LoVo (cell line): ENCODE measurements at places on chromosomes 7 and 10.

GRCh38 chr7:51175316-51175991, 141.2 kb downstream of the COBL start:
- no peak for DNase-seq

DNA sequence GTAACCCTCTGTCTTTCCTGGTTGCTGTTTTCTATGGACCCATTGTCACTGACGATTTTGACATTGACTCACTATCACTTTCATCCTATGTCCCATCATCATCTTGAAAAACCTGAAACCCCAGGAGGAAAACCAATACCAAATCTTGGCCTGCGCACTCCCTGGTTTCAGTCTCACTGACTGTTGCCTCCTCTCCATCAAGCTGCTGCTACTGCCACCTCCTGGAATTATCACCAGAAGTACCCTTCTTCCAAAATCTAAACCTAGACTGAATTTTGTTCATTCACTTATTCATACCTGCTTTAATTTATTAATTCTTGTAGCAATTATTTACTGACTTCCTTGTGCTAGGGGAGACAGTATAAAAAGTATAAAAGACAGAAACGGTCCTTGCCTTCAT, 44.5 kb upstream of the ACBD5 start:
- DNase-seq, result no peak

DNA sequence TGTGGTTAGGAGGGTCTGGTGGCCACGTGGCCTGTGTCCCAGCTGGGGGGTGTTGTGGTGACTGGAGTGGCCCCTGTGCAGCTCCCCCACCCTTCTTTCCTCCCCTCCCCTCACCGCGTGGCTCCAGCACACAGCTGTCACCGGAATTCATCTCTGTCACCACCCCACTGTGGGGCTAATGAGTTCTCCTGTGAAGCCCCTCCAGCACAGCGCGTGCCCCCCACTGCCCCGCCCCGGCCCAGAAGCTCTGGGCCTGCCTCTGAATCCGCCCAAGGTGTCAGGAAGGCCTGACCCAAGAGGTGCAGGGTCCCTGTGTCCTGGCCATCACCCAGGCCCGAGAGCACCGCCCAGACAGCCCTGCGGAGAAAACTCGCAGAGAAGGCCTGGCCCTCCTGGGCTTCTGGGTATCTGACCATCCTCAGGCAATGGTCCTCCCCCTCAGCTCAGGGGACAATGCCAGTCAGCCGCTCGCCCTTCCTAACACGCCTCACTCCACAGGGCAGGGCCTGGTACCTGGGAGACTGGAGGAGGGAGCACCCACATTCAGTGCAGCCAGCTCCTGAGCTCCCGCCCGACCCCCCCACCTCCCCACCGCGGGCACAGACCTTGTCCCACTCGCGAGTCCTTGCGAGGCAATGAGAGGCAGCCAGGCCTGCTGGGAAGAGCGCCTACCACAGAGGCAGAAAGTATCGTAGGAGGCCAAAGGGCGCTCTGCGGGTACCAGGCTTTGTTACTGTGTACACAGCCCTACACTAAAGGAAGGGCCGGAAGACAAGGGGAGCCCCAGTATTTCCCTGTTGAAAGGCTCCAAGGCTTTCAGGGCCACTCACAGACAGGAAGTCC, 38.2 kb downstream of the GBX1 start:
- DNase-seq, result no peak

GRCh38 chr7:41992881-41993867, 243.8 kb downstream of the GLI3 start:
- DNase-seq, result no peak

- DNase-seq, result no peak
Measured at GRCh38 chr7:82128546-82128945, 315.0 kb downstream of the CACNA2D1 start.

- no peak for DNase-seq
Measured at GRCh38 chr7:13835442-13835841, 154.0 kb downstream of the ETV1 start.

DNA sequence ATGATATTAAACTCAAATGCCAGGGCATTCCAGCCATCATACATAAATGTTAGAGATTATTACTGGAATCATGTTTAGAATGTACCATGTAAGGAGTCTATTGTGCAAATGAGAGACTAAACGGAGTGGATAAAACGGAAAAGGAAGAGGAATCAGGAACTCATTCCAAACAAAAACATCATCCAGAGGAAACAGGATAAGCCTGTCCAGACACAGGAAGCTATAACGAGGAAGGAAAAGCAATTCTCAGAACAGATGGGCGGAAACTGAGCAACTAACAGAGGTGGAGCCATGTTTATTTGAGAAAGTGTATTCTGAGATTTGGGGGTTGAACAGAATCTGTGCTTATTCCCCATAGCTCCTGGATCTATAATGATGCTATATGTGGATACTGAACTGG, 52.3 kb upstream of the TRIM24 start:
- DNase-seq, result no peak

DNA sequence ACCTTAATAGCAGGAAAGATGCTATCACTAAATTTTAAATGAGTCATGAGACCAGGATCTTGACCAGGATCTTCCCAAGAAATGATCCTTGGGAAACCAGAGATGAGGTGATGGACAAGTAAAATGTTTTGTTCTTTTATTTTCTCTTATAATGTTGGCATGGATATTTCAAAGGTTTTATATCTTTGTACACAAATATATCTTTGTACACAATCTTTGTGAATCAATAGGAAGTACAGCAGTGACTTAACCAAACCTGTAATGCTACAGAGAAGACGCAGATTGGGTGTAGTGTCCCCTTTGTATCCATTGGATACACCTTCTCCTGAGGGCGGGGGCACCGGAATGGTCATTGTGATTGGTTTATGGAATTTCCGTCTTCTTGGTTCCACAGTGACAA, 180.1 kb upstream of the CCDC6 start:
- DNase-seq, result no peak

GRCh38 chr10:83214136-83214535, 925.2 kb upstream of the GHITM start:
- no peak for DNase-seq

GRCh38 chr7:22108151-22108845, 162.6 kb upstream of the CDCA7L start:
- no peak for DNase-seq

- DNase-seq, result no peak
Measured at GRCh38 chr7:24975644-24976260, 4.2 kb downstream of the OSBPL3 start.

GRCh38 chr10:98748298-98748697, 301.6 kb upstream of the HPS1 start:
- DNase-seq, result peak; percentile 21

DNA sequence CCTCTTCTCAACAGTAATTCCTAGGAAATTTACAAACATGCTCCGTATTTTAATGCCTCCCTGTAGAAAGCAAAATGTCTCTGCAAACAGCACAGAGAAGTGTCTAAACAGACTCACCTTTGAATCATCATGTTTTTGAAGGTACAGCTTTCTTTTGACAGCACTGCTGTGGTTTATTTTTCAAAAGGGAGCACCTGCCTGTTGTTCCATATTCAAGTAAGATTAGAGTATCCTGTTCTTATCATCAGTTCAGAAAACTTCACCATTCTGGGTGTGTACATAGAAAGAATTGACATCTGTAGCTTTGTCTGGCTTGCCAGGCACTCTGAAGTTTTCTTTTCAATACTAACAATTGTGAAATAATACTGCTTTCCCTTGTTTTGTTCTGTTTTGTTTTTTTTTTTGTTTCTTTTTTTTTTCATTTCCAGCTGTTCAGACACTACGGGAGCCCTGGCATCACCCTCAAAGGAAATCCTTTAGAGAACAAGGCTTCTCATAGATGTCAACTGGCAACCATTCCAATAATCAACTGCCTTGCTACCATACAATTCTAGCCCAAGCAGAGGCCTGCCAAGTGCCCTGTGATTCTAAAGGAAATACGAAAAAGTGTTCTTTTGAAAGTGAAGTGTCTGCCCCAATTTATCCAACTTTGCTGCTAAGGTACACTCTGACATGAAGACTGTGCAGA, 275.9 kb downstream of the PRPF18 start:
- DNase-seq, result no peak

- no peak for DNase-seq
Measured at GRCh38 chr10:107914450-107915214, 750.1 kb upstream of the SORCS1 start.

- no peak for DNase-seq
Measured at GRCh38 chr10:132184816-132185593, 1.7 kb upstream of the DPYSL4 start.

DNA sequence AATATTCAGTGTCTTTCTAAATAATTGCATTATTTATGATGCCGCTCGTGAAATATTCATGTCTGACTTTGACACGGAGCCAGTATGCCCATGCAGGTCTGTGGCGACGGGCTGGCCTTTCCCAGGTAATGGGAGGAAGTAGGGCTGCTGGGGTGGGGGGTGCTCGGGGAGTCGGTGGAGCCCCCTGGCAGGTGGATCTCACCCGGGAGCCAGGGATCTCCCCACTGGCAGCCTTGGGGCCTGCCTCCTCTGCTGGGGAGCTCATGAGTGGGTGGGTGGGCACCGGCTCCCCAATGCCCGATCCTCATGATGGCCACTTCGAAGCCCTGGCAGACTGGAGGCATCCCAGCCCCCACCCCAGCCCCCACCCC, 52.8 kb downstream of the PWWP2B start:
- DNase-seq, result no peak

DNA sequence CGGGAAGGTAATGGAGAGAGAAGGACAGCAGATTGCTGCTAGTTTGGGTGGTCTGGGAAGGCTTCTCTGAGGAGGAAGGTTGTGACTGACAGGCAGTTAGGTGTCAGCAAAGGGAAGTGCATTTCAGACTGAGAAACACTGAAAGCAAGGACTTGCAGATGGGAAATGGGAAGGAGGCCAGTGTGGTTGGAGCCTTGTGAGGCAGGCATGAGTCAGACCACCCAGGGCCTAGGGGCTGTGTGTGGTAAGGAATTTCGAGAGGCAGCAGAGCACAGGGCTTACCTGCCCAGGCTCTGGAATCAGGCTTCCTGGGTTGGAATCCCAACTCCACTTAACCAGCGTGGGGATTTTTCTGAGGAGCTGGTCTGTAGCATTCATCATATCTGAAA, 53.5 kb downstream of the NRF1 start:
- peak; percentile 74 for DNase-seq

DNA sequence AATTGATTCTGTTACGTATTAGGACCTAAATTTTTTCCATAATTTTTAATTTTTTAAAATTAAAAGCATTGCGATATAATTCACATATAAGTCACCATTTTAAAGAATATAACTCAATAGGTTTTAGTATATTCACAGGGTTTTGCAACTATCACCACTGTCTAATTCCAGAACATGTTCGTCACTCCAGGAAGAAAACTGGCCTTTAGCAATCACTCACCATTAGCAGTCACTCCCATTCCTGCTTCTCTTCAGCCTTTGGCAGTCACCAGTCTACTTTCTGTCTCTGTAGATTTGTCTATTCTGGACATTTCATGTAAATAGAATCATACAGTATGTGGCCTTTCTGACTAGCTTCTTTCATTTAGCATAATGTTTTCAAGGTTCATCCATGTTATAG, 176.5 kb downstream of the EXOC4 start:
- no peak for DNase-seq

GRCh38 chr7:152392254-152392653, 43.5 kb downstream of the KMT2C start:
- no peak for DNase-seq

- DNase-seq, result no peak
Measured at GRCh38 chr7:29496355-29497020, 67.1 kb upstream of the PRR15 start.

DNA sequence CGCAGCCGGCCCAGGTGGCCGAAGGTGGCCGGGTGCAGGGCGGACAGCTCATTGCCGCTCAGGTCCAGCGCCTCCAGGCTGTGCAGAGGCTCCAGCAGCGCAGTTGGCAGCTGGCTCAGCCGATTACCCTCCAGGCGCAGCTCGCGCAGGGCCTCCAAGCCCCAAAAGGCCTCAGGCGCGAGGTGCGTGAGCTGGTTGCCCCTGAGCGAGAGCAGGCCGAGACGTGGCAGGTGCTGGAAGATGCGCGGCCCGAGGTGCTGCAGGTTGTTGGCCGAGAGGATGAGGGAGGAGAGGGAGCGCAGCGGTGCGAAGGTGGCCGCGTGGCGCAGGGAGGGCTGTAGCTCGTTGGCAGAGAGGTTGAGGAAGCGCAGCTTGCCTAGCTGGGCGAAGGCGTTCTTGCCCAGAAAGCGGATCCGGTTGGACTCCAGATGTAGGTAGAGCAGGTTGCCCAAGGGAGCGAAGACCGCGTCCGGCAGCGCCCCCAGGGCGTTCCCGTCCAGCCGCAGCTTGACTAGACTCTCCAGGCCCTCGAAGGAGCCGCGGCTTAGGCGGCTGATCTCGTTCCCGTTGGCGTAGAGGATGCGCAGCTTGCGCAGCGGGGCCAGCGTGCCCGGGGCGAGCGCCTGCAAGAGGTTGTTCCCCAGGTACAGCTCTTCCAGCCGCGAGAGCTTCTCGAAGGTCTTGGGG, 923 bp downstream of the TRIL start:
- no peak for DNase-seq

DNA sequence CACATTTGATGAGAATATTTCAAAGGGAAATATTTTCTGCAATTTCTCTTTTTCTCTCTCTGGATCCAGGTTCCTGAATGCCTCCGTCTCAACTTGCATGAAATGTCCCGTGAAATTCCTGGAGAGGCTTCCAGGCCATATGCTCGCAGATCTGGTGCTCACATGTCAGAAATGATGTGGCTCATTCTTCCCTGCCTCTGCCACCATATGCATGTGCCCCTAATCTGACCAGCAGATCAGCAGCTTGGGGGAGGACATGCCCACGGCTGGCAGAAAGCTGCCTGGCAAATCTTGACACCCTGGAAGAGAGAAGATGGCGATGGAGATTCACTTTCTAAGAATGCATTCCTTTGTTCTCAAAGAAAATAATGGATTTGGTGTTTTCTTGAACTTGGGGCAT, 490.7 kb downstream of the RPS24 start:
- DNase-seq, result no peak

DNA sequence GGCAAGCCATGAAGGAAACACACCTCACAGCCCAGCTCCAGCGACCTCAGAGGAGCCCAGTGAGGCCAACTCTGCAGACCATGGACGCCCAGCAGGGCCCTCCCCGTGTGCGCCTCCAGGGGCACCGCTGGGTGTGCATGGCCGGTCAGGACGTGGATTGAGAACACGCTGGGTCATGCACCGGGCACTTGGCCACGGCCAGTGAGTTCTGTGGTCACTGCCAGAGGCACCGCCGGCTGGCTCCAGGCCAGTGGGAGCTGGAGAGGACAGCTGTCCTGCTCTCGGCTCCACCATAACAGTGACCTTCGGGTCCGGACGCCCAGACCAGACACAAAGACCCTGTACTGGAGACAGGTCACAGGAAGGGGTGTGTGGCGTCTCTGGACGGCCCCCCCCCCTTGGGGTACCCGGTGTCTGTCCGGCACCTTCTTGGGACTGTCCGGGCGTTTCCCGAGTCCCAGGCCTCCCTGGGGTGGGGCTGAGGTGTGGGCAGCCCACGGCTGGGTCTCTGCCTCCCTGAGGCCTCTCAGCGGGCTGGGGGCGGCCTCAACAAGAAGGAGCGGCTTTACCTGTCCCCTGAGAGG, 50.4 kb upstream of the NKX6-2 start:
- no peak for DNase-seq

DNA sequence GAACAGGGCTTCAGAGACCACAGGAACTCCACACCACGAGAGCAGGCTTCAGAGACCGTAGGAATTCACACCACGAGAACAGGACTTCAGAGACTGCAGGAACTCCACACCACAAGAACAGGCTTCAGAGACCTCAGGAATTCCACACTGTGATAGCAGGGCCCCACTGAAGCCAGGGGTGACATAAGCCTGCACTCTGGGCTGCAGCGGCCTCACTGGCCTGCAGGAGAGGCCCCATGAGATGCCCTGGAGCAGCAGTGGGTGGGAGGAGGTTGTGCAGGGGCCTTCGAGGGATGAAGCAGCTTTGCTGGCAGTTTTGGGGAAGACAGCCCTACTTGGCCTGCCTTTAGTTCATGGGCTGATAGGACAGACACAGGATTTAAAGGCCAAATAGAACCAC, 614.7 kb downstream of the PTPRN2 start:
- DNase-seq, result no peak
